Activated CD8-positive, alpha-beta memory T cell treated with anti-CD3 and anti-CD28 coated beads for 24 hours (primary cell): ENCODE measurements at places on chromosomes 1 and 21.

- no peak for DNase-seq
Observed at GRCh38 chr1:29629401-29629800, 393.1 kb downstream of the PTPRU start.

DNA sequence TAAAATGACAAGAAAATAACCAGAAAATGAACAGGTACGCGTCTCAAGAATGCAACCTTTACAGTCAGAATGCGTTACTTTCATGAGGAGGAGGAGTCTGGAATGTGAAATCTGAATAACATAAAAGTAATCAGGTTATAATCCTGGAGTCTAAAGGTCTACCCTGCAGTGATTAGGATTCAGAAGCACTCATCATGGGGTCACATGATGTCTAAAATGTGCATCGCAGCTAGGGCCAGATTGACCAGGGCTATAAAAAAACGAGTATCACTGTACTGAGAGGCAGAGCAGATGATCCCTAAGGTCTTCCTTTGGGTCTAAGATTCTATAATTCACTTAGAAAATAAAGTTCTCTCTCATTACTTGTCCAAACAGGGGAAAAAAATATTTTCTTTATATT lies 7.4 kb downstream of the EIF2D start:
- no peak for DNase-seq

DNA sequence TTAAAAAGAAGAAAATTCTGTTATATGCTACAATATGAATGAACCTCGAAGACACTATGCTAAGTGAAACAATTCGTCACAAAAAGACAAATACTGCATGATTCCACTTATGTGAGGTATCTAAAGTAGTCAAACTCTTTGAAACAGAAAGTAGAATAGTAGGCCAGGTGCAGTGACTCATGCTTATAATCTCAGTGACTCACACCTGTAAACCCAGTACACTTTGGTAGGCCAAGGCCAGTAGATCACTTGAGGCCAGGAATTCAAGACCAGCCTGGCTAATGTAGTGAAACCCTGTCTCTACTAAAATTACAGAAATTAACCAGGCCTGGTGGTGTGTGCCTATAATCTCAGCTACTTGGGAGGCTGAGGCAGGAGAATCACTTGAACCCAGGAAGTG lies 25.7 kb downstream of the EPHA10 start:
- DNase-seq: no peak

DNA sequence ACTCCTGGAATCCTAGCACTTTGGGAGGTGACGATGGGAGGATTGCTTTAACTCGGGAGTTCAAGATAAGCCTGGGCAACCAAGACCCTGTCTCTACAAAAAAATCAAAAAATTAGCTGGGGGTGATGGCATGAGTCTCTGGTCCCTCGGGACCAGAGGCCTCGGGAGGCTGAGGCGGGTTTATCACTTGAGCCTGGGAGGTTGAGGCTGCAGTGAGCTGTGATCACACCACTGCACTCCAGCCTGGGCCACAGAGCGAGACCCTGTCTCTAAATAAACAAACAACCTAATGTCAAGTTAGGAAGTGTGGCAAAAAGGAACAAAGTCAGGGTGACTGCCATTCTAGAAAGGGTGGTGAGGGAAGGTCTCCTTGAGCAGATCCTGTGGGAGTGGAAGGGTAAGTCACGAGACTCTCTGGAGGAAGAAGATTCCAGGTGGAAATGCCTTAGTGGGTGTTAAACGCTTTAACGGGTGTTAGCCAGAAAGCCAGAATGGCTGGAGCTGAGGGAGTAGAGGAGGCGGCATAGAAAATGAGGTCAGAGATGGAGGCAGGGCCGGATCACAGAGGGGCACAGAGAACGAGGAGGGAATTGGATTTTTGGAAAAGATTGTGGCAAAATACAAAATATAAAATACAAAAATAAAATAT lies 62.2 kb upstream of the ATP5PO start:
- peak; percentile 52 for DNase-seq

GRCh38 chr1:66495495-66495894 lies 38.5 kb upstream of the SGIP1 start:
- no peak for DNase-seq

- peak; percentile 66 for DNase-seq
Observed at GRCh38 chr1:28115267-28115666, 26.9 kb upstream of the EYA3 start.

- DNase-seq: no peak
Observed at GRCh38 chr1:10905841-10906655, 106.4 kb upstream of the TARDBP start.

DNA sequence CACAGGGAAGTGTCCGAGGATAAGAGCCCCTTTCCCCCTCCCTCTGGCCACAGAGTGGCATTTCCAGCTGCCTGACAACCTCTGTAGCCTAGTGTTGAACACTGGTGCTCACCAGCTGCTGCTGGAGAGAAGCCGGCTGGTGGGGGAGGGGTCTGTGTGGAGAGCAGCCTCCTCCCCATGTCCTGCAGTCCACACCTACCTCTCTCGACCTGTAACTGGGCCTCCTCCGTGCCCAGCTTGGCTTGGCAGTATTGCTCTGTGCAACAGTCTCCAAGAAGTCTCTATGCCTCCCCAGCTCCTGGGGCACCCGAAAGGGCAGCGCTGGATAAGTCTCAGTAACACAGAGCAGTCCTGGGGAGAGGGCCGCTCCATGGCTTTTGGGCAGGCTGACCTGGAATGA lies 17.0 kb downstream of the PAPPA2 start:
- no peak for DNase-seq

DNA sequence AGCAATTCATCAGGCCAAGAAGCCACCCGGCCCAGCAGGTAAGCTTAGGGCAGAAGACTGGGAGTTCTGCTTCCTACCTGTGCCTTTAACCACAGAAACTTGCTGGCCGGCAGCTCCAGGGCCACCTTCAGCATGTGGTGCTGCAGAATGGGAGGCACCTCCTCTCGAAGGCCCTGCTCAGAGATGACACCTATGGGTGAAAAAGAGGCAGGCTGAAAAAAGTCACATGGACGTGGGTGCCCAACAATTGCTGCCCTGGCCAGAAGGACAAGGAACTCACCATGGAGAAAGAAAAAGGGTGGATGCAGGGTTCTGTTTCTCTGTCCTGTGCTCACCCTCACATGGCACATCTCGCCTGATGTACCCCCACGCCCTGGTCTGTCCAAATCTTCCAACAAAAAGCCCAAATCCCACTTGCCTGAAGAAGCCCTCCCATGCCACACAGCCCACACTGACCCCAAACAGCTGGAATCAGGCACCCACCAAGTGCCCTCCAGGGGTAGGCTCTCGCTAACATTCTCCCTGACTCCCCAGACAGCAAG lies 33.0 kb downstream of the URB1 start:
- no peak for DNase-seq

DNA sequence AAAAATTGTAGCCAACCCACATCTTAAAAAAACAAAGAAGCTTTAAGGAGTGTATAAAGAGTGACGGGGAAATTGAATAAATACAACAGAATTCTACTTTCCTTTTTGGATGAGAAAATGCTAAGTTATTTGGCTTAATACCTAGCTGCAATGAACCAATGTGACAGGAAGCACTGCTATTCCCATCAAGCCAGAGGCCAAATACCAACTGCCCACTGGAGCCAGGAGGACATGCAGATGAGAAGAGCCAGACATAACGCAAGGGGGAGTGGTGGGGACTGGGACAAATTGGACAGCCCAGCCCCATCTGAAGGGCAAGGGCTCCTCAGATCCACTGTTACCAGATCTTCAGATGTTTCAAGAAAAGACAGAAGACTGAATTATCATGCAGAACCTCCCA lies 25.7 kb downstream of the DNAJC11 start:
- no peak for DNase-seq
